Stimulated activated CD8-positive, alpha-beta memory T cell treated with anti-CD3 and anti-CD28 coated beads, Interleukin-7, amount 100 ng/mL, for 24 hours (primary cell): ENCODE measurements at places on chromosomes 4 and X.

- DNase-seq, result no peak
Observed at GRCh38 chrX:123432361-123433150, 248.5 kb downstream of the GRIA3 start.

DNA sequence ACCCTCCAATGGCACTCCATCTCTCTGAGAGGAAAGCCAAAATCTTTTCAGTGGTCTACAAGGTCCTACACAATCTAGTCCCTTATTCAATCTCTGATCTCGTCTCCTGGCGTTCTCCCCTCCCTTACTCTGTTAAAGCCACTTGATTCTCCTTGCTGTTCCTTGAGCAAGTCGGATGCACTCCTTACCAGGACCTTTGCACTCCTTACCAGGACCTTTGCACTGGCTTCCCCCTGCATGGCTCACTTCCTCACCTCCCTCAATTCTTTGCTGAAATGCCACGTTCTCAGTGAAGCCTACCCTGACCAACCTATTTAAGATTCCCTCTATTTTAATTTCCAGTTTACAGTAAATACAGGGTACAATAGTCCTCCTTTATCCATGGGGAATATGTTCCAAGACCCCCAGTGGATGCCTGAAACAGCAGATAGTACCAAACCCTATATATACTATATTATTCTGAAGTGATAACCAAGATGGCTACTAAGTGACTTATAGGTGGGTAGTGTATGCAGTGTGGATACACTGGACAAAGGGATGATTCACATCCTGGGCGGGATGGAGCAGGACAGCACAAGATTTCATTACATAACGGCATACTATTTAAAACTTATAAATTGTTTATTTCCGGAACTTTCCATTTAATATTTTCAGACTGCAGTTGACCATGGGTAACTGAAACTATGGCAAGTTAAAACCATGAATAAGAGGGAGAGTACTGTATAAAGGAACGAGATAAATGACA lies 6.5 kb upstream of the DLG3 start:
- DNase-seq, result no peak

- DNase-seq, result no peak
Observed at GRCh38 chrX:18170910-18171309, 49.8 kb downstream of the BEND2 start.

DNA sequence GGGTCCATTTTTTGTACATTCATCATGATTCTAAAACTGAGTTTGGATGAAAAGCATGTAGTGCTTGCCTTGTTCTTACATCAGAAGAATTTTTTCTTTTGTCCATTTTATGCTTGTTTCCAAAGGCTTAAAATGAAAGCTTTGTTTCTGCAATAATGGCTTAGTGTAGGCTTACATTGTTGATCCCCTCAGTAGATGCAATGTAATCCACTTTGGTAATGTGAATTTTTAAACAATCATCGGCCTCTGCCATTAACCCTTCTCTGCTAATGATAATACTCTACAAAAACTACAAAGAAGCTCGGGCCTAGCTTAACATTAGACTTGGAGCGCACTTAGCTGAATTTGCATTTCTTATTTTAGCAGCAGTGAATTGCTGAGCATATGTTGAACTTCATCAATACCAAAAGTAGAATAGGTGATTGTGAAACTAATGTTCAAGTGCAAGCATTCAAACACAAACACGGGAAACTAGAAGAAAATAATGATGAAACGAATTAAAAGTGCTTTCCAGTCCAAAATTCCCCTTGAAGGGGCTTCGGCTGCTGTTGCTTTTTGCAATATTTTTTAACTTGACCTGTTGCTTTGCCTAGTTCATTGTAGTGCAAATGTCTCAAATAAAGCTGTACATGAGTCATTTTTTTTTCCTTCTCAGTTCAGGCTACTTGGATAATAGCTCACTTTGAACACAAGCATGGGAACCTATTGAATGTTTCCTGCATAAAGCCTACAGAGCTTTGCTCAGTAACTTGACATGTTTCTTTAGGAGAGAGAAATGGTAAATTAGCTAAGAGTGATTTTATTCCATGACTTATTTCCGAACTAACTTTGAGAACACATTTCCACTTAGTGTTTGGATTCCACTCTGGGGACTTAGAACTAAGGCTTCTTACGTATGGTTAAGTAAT lies 66.5 kb downstream of the SLIT2 start:
- no peak for DNase-seq

DNA sequence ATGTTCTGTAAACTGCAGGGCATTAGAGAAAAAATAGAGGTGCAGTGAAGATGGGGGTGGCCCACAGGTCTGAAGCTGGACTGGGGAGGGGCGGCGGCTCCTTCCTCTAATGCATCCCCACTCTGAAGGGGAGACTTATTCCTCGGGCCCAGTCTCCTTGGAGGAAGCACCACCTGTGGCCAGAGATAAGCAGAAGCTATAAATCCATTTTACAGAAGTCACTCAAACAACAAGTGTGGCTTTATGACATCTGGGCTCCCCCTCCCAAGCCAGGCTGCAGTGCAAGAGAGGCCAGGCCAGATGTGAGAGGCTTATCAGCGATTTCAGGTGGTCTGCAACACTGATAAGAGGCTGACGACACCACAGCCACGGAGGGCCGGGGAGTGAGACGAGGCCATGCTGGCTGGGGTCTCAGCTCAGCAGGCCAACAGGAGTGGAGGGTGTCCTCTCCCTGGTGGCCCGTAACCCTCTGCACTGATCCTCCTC lies 15.8 kb downstream of the CYTL1 start:
- DNase-seq, result no peak
